Suppressor macrophage treated with lipopolysaccharide for 4 hours (primary cell): ENCODE measurements at places on chromosomes 11 and 22.

DNA sequence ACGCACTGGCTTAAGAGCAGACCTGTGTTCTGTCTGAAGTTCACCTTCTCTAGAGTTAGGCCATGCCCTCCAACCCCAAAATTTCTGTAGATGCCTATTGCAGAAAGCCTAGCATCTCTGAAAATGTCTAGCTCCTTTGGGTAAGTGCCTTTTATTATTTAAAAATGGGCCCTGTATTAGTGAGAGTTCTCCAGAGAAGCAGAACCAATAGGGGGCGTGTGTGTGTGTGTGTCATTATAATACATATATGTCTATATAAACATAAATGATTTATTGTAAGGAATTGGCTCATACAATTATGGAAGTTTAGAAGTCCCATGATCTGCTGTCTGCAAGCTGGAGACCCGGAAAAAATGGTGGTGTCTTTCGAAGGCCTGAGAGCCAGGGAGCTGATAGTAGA, 144.7 kb downstream of the TTC17 start:
- DNase-seq: no peak

- no peak for DNase-seq
Observed at GRCh38 chr11:128345316-128345715, 242.0 kb downstream of the ETS1 start.

- no peak for DNase-seq
Observed at GRCh38 chr11:26048271-26048670, 283.7 kb upstream of the ANO3 start.

DNA sequence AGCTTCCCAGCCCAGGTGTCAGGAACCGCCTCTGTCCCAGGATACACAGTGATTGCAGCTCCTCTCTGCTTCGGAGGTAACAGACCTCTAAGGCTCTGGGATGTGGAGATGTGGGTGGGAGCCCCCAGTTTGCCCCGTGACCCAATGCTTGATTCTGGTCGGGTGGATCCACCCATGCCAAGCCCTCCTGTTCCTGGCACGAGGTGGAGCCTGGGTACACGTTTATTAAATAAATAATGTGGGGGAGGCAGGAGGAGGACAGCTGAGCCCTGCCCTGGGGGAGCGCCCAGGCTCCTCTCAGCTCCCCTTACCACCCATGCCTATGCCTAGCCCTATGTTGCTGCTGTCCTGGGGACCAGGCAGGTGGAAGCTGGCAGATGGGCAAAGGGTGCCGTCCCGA, 16.0 kb downstream of the ARHGEF17 start:
- no peak for DNase-seq

- DNase-seq: no peak
Observed at GRCh38 chr11:47887910-47888569, 39.9 kb upstream of the NUP160 start.

DNA sequence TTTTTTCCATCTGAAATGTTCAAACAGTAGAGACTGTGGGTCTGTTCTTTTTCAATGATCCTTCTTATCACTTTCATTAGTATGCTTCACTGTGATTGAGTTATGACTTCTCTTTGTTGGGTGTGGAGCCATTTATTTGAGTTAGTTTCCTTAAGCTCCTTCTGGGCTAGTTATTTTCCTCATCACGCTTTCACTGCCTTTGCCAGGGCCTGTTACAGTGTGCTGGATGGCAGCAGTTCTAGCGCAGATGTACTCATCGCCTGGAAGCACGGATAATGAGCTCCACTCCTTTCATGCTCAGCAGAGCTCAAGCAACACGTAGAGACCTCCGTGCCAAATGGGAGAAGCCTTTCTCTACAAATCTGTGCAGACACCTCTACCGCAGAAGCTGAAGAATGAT, 7.0 kb upstream of the ARHGAP42 start:
- DNase-seq: no peak

- no peak for DNase-seq
Observed at GRCh38 chr11:35247428-35247827, 108.5 kb downstream of the CD44 start.

DNA sequence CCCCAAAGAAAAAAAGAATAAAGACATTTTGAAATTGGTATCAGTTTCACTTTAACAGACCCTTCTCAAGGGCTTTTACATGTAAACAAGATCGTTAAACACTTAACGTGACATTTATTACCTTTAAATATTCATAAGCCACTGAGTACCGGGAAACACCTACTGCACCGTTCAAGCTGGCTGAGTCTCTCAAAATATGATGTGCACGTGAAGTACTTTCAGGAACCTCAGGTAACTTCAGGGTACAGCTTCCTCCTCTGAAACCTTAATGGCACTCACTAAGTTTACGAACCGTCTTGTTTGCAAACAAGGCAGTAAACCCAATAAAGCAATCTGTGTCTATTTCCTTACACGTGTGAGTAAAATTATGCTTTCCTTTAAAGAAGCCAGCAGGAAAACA, 105.5 kb upstream of the TENM4 start:
- DNase-seq: no peak

DNA sequence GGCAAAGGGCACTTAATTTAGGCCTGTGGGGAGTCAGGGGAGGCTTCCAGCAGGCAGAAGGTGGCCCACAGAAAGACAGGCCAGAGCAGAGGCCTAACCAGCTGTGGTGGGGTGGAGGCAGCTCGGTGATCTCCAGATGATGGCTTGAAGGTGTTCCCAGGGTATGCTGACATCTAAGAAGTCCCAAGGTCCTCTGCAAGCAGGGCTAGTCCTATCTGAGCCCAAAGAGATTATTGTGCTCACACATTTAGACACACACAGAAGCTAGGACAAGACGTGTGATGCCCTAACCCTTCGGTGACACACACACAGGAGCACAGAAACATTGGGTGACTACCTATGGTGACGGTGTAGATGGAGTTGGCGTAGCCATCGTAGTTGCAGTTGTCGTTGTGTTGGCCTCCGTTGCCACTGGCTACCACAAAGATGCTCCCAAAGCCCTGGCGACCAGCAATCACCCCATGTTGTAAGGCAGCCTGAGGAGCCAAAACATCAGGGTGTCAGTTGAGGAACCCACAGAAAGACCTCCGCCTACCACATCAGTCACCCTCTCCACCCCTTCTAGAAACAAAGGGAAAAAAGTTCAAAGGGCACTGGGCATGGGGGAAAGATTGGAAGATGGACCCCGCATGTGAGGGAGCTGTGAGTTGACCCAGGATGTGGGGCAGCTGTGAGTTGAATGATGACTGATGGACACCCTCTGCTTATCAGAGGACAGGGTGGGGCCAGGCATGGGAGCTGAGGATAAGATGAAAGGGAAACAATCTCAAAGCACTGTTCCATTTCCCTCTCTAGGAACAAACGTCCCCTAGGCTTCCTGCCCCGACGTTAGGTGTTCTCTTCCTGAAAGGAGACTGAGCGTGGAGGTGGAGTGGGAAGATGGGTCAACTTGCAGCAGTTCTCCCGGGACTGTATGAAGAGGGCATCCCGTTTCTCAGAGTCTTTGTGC, 7.9 kb downstream of the PCSK7 start:
- DNase-seq: no peak

- no peak for DNase-seq
Observed at GRCh38 chr22:19933341-19934241, 8.0 kb upstream of the COMT start.

GRCh38 chr11:65274735-65275682, 13.2 kb downstream of the POLA2 start:
- DNase-seq: peak; percentile 82

- DNase-seq: peak; percentile 94
Observed at GRCh38 chr11:3049430-3050243, 7.6 kb downstream of the CARS1 start.

DNA sequence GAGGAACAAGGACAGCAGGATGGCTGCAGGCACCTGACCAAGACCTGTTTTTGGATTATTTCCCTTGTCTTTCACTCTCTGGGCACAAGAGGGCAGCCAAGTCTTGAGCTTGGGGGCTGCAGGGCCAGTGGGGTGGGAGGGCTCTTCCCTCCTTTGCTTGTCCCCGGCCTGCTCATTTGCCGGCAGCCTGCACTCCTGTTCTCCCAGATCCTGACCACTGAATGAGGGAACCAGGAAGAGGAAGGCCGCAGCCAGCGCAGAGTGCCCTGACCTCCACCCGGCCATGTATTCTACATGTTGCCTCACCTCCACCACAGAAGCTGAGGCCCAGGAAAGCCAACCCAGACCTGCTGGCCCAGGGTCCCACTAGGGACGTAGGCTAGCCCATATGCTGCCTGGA, 15.5 kb upstream of the NNMT start:
- peak; percentile 48 for DNase-seq

GRCh38 chr11:33656768-33657167, 43.9 kb downstream of the C11orf91 start:
- DNase-seq: no peak

GRCh38 chr11:1345737-1346513, 36.5 kb upstream of the TOLLIP start:
- peak; percentile 17 for DNase-seq

DNA sequence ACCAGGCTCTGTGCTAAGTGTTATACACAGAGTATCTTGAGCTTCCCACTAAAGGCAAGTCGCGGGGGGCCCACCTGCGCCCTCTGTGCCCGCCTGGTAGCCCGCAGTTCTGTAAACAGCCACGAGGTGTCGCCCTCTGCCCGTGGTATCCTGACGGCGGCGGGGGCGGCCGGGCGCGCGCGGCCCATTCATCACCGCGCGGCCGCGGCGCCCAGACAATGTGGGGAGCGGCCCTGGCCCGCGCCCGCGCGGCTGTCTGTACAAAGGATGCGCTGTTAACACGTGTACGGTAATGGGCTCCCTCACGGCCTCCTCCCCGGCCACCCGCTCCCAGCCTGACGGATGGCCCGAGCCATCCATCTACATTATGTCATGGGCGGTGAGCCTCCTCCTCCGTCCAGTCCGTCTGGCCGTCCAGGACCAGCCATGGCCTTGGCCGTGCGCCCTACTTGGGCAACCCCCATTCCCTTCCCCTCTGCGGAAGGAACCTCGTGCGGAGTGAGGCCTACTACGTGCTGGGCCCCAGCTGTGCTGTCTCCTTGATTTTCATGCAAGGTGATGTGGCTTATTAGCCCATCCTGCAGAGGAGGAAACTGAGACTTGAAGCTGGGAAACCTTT, 99.4 kb downstream of the MIAT start:
- peak; percentile 48 for DNase-seq

GRCh38 chr11:14202251-14203196, 156.5 kb downstream of the RRAS2 start:
- no peak for DNase-seq

- DNase-seq: peak; percentile 52
Observed at GRCh38 chr11:63042596-63042995, 27.0 kb upstream of the SLC22A8 start.

DNA sequence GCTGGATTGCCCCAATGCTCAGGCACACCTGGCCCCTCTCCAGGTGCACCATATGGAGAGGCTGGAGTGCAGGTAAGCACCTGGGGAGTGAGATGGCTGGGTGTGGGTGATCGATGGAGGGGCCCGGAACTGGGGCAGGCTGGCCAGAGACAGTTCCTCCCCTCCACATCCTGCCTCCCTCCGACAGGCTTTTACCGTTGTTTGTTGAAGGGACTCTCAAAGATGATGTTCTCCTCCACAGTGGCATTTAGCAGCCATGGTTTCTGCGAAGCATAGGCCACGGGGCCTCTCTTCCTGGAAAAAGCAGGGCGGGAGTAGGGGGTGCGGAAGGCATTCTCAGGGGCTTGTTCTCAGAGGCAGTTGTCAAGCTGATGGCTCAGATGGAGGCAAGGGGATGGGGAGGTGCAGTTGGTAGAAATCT, 25.9 kb upstream of the KCNJ11 start:
- no peak for DNase-seq

DNA sequence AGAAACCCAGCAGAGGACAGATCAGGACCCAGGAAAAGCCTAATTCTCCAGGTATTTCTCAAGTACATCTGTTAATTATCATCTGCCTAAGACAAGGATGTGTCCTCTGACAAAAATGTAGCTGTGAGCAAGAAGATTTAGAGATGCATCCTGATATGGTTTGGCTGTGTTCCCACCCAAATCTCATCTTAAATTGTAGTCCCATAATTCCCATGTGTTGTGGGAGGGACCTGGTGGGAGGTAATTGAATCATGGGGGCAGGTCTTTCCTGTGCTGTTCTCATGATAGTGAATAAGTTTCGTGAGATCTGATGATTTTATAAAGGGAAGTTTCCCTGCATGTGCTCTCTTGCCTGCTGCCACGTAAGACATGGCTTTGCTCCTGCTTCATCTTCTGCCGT, 381.8 kb downstream of the BUD13 start:
- DNase-seq: no peak

GRCh38 chr11:116217006-116217405, 555.8 kb downstream of the BUD13 start:
- DNase-seq: peak; percentile 61

DNA sequence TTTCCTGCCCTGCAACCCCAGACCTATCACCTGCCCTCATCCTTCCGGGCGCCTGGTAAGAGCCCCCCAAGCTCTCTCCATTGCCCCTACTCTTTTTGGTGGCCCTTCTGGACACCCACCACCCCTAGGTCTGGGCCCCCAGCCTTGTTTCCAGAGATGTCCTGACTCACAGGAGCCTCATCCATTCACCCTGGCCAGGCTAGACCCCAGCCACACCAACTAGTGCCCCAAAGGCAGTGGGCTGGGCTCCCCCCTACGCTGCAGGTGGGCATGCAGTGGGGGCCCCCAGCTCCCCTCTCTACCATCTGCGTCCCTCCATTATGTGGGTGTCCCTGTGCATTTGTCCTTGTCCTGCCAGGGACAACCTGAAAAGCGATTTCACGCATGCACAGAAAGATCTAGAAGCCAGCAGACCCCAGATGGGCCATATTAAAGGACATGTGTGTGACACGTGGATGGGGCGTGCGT, 1.4 kb downstream of the MRGPRF start:
- DNase-seq: no peak
